SW 1271 (cell line): ENCODE measurements at places on chromosomes 6 and 20.
A peak's percentile ranks its signal among the peaks of the same experiment; 100 is the strongest.

- DNase-seq, result no peak
Measured at GRCh38 chr20:39302312-39302711, 340.2 kb downstream of the DHX35 start.

- no peak for DNase-seq
Measured at GRCh38 chr20:36205026-36205425, 31.3 kb upstream of the AAR2 start.

DNA sequence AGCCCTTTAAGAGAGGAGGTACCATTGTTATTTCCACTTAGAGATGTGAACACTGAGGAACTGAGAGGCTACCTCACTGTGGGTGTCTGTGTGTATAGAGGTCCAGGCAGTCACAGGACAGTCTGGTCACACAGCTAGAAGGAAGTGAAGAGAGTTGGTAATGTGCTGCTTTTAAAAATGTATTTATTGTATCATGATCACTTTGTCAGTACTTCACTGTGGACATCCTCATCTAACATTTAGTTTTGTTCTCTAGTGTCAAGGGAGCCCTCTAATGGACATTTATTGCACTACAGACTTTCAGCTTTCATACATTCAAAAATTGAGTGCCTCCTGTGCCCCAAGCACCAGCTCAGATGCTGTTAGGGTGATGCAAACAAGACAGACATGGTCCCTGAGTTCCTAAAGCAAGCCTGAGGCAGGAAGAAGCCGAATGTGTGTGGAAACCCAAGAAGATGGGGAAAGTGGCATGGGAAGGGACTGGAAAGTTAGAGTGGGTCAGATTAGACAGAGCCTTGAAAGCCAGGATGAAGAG, 123.0 kb downstream of the SLC16A10 start:
- DNase-seq, result no peak

DNA sequence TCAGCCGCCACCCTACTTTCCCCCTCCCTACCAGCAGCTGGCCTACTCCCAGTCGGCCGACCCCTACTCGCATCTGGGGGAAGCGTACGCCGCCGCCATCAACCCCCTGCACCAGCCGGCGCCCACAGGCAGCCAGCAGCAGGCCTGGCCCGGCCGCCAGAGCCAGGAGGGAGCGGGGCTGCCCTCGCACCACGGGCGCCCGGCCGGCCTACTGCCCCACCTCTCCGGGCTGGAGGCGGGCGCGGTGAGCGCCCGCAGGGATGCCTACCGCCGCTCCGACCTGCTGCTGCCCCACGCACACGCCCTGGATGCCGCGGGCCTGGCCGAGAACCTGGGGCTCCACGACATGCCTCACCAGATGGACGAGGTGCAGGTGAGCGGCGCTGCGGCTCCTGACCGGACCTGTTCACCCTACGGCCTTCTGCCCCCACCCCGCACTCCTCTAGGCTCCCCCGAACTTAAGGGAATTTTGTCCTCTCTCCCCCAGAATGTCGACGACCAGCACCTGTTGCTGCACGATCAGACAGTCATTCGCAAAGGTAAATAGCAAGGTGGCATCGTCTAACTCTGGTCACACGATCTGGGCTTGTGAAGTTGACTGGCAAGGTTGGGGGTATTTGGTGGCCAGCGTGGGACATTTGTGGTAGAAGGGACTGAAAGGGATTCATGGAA, 2.3 kb downstream of the TFAP2C start:
- no peak for DNase-seq

GRCh38 chr6:3233321-3233720, 5.9 kb upstream of the TUBB2B start:
- DNase-seq, result no peak

DNA sequence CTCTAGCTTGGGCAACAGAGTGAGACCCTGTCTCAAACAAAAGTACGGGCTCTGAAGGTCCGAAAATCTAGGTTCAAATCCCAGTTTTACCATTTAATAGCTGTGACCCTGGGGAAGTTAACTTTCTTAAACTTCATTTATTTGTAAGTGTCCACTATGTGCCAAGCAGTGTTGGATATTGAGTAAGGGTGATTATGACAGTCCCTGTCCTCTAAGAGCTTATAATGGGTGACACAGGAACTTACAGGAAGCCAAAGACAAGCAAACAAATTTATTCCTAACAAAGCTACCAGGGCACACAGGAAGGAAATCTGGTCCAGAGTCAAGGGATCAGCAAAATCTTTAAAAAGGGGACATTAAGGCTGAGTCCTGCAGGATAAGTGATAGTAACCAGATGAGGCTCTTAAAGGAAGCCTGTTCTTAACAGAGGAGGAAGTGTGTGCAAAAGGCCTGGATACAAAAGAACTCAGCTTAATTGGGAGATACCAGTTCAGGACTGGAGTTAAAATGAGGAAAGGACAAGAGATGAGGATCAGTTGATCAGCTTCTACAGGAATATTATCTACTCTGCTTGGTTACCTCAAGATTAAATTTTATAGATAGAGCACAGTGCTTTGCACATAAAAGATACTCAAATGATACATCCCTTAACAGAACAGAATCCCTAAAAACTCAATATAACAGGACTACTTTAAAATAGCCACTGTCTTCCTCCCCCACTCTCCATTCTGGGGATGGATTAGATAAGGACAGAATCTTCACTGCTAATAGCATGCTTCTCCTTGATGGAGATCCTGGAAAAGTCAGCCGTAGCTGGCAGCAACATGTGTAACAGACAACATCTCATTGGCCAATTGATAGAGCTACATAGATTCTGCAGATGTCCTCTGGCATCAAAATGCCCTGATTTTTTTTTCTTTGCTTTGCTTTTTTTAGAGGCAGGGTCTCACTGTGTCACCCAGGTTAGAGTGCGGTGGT, 6.1 kb downstream of the SNX3 start:
- no peak for DNase-seq

DNA sequence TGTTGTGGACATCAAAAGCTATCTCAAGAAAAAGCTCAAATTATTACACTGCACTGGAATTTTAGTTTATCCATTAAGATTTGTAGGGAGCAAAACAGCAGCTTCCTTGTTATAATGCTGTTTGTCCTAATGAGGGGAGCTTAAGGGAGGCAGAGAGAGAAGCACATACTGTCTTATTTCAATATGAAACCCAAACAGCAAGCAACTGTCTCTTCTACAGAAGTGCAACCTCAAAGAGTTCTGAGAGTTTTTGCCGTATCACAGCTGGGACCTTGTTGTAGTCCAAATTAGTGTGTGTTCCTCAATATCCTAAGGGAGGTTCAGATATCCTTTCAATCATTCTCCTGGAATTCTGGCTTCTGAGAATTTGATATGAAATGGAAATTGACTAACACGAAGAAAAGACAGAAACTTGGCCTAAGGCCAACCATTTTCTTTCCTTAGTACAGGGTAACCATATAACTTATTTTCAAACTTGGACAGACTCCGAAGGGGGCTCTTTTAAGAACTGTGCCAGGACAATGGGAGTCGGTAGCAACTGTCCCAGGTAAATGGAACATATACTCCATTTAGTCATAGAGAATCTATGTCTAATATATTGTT, 149.3 kb upstream of the CCN2 start:
- no peak for DNase-seq

DNA sequence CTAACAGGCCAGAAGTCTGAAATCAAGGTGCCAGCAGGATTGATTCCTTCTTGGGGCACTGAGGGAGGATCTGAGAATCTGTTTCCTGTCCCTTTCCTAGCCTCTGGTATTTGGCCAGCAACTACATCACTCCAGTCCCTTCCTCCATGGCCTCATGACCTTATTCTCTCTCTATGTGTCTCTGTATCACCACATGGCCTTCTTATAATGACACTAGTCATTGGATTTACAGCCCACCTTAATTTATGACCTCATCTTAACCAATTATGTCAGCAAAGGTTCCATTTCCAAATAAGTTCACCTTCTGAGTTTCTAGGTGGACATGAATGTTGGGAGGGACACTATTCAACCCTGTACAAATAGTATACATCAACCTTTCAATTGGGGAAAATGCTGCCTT, 29.3 kb downstream of the SCML4 start:
- no peak for DNase-seq

- DNase-seq, result no peak
Measured at GRCh38 chr6:815348-815738, 122.4 kb upstream of the EXOC2 start.

- DNase-seq, result no peak
Measured at GRCh38 chr20:62624719-62625453, 17.4 kb upstream of the SLCO4A1 start.

GRCh38 chr20:50510706-50511542, 741 bp downstream of the PTPN1 start:
- peak; percentile 42 for DNase-seq

- no peak for DNase-seq
Measured at GRCh38 chr20:38250609-38251008, 9.9 kb downstream of the KIAA1755 start.

- DNase-seq, result no peak
Measured at GRCh38 chr6:18352842-18353241, 34.3 kb upstream of the RNF144B start.

GRCh38 chr6:149081281-149081680, 236.2 kb upstream of the TAB2 start:
- DNase-seq, result no peak

- DNase-seq, result no peak
Measured at GRCh38 chr20:6606651-6607050, 160.8 kb upstream of the BMP2 start.

DNA sequence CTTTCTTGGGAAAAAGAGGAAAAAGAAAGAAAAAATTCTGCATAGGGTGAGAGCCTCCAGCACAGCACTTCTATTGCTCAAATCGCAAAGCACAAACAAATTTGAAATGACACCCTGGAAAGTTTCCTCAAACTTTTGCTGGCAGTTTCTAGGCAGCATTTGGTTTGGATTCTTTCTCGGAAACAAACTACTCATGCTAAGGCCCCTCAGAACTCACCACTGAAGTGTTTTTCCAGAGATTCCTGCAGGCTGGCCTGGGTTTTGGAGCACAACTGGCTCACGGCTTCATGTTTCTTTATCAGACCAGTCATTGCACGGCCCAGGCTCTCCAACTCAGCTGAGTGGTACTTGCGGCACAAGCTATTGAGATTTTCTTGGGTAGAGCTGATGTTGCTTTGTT, 237.8 kb downstream of the SYNE1 start:
- DNase-seq, result no peak

DNA sequence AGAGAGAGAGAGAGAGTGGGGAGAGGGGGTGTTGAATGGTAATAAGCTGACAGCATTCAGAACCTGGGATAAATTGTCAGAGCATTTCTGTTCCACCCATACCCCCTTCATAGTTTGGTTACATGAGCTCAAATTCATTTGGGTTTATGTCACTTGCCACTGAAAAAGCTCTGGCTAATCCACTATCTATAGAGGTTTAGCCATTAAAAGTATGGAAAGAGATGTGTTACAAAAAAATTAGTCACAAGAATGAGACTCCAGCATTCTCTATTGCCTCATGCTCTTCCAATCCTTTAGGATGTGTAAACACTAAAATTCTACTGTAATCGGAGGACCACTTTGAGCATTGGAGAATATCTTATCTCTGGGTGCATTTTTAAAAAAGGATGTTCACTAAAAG, 297.6 kb upstream of the TCF21 start:
- no peak for DNase-seq

GRCh38 chr6:63802606-63803206, 167.1 kb downstream of the PHF3 start:
- peak; percentile 34 for DNase-seq

DNA sequence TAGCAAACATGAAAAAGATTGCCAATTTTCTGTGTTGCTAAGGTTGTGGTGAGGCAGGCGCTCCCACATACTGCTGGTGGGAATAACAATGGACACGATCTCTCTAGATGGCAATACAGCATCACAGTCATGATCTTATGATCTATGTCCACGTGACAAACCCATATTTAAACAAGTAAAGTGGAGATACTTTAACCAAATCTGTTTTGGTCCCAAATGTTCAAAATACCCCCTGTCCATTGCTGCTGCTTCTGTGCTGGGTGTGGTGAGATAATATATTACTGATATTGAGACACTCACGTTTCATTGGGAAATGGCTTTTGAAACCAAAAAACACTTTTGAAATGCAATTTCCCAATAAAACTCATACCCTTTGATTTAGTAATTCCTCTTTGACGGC, 23.0 kb downstream of the SIRPD start:
- no peak for DNase-seq

DNA sequence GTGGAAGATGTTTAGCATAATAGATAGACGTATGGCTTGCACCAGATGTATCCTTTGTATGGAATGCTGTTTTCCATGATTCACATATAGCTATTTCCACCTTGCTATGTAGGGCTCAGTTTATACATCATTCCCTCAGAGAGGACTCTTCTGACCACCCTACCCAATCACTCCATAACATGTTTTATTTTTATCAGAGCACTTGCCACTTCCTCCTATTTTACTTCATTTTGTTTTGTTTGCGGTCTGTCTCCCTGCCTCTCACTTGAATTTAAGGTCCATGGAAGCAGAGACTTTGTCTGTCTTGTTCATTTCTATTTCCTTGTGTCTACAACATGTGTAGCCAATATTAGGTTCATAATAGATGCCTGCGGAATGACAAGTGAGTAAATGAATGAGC, 266.9 kb upstream of the CITED2 start:
- no peak for DNase-seq

- DNase-seq, result no peak
Measured at GRCh38 chr6:52262620-52263344, 18.5 kb upstream of the IL17F start.

GRCh38 chr6:139189665-139190064, 54.8 kb downstream of the HECA start:
- no peak for DNase-seq

DNA sequence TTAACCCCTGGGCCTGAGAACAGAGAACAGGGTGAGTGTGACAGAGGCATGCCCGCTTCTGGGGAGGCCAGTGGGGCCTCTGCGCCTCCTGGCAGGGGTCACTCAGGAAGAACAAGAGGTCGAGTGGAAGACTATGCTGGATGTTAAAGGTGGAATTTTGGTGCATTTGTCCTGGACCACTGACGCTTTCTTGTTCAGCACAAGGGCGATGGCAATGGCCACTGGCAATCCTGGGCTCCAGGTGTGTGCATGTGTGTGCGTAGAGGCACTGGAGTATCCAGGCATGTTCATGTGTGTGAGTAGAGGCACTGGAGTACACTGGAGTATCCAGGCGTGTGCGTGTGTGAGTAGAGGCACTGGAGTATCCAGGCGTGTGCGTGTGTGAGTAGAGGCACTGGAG, 23.5 kb upstream of the NPBWR2 start:
- DNase-seq, result no peak

- DNase-seq, result no peak
Measured at GRCh38 chr20:2816030-2816582, at the start of gene TMEM239. Gene TMEM239 (plus strand): TSS chr20:2816364. CDS start chr20:2816555, 191 bp downstream.

- no peak for DNase-seq
Measured at GRCh38 chr20:60009318-60009717, 51.1 kb downstream of the CDH26 start.
